ENCODE measurements at places on chromosomes 5 and 9.

DNA sequence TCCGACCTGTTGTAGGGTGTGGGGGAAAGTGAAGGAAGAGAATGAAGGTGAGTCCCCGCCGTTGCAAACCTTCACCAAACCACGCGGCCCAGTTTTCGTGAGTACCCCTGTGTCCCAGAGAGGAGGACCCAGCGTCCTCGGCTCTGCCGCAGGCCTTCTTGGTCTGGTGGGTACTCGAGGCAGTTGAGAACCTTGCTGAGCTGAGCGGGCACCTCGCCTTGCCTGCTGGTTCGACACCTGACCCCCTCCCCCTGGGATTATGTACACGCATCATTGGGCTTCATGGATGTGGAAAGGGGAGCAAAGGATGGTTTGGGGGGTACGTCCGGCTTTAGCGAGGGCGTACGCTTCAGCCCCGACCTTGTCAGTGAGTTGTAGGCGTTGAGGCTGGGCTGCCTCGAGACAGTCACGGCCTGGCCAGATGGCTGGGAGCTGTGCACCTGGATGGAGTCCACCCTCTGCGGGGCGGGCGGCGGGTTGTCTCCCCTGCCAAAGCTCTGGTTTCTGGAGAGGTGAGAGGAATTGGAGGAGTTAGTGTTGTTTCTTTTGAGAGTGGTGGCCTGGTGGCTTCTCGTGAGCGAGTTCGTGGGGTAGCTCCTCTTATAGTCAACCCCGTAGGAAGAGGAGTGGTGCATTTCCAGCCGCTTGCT lies 128.1 kb downstream of the SEMA6A start:
- H3K27ac ChIP-seq: no peak overlapping the region
- no peaks in the 10 kb centered on the region for H3K4me1 ChIP-seq
- no peaks in the 10 kb centered on the region for H3K27me3 ChIP-seq
- no peak overlapping the region for H3K4me3 ChIP-seq
- peaks cover 42% of the 10 kb centered on the region for H3K36me3 ChIP-seq

DNA sequence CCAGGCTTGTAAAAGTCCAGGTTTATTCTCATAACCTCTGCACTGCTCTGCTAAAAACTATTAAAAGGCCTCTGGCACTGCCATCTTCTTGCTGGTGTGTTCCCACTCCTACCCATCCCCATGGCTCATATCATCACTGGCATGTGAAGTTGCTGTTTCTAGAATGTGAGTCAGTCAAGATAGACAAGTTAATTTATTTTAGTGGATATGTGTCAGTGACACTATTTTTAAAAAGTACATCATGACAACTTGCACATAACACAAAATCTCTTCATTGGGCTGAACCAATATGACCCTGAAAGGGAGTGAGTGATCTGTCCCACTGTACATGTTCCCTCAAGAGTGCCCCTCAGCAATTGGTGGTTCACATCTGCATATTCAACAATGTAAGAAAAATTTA lies 299.7 kb downstream of the NFIB start:
- no peaks in the 10 kb centered on the region for H3K4me1 ChIP-seq
- DNase-seq: no peak
- no peak overlapping the region for H3K27ac ChIP-seq
- no peaks in the 10 kb centered on the region for H3K27me3 ChIP-seq

DNA sequence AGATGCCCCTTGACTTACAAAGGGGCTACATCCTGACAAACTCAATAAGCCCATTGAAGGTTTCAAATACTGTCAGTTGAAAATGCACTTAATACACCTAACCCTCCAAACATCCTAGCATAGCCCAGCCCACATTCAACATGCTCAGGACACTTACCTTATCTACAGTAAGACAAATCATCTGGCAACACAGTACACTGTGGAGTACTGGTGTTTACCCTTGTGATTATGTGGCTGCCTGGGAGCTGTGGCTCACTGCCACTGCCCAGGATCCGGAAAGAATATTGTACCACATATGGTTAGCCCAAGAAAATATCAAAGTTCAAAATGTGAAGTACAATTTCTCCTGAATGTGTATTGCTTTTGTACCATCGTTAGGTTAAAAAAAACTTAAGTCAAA lies 562.2 kb downstream of the HTR1A start:
- H3K4me1 ChIP-seq: no peaks in the 10 kb centered on the region
- no peak overlapping the region for H3K4me3 ChIP-seq
- DNase-seq: no peak
- no peaks in the 10 kb centered on the region for H3K27me3 ChIP-seq
- no peak overlapping the region for H3K27ac ChIP-seq

DNA sequence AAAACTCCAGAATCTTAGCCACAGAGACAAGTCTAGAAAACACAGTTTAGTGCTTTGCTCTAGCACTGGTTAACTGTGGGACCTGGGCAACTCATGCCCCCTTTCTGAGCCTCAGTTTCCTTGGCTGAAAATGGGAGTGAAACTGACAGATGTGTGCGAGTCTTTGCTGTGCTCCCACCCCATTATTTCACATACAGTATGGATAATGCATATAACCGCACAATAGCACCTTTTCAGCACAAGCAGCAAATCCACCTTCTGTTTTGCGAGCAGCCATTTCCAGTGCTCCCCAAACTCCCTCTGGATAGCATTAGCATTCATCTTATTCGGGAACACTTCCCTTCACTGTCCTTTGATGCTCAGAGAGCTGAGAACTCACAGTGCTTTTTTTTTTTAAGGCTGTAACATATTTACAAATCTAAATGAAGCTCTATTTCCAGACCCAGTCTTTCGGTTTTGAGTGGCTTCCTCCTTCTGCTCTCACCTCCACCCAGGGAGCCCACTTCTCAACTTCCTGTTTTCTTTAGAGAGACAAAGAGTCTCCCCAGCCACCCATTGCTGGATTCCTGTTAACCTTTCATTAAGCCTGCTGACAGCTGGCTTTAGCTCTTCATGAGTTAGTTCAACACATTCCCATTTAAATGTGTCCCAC lies 49.2 kb downstream of the TIMD4 start:
- peak overlapping the region; percentile 82 for H3K27ac ChIP-seq
- DNase-seq: no peak
- H3K27me3 ChIP-seq: no peaks in the 10 kb centered on the region
- H3K36me3 ChIP-seq: no peaks in the 10 kb centered on the region

GRCh38 chr5:9927521-9927997 lies 297.4 kb upstream of the TAS2R1 start:
- no peaks in the 10 kb centered on the region for H3K36me3 ChIP-seq
- no peak overlapping the region for H3K4me3 ChIP-seq
- no peaks in the 10 kb centered on the region for H3K27me3 ChIP-seq
- no peak for DNase-seq

DNA sequence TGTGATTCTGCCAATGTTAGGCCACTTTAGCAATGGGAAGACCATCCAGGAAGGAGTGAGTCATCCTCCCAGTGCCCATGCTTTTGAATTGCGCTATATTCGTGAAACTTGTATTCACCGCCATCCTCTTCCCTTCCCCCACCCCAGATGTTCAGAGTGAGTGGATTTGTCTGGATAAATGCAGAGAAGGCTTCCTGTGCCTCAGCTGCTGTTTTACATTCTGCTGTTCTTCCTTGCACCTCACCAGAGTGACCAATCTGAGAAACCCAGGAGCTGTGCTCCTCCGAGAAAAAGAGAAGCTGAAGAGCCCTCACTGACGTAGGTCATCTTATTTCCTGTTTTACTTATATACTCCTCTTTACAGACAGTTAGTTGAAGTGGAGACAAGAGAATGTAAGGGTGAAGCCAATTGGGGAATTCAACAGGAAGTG lies 24.6 kb upstream of the SVEP1 start:
- no peak for DNase-seq
- H3K27me3 ChIP-seq: peaks cover 6% of the 10 kb centered on the region
- no peaks in the 10 kb centered on the region for H3K36me3 ChIP-seq
- H3K4me3 ChIP-seq: no peak overlapping the region
- no peak overlapping the region for H3K27ac ChIP-seq

DNA sequence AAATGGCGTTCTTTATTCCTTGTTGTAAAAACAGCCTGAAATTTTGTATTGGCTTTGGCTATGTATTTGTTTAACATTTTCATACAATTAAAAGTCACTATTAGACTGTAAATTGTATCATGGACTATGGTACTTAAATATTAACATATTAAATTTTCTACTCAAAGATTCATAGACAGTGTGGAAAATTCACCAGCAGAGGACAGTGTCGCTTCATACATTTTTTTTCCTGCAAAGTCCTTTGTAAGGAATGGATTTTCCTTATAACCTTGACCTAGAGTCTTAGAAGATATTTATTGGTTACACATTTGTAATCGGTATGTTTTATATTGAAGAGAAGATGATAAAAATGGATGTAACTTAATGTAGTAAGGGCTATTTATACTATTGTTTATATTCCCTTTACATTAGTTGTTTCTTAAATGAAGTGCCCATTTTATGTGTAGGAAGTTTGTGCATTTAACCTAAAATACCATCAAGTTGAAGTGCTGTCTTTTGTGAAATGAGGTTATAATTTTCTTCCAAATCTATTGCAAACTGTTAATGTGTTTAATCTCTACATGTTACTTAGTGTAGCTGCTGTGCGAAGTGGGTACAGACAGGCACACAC lies 150.1 kb downstream of the KDM4C start:
- no peak overlapping the region for H3K27ac ChIP-seq
- peaks cover 26% of the 10 kb centered on the region for H3K36me3 ChIP-seq
- no peak for DNase-seq
- no peak overlapping the region for H3K4me3 ChIP-seq
- H3K4me1 ChIP-seq: peaks cover 19% of the 10 kb centered on the region
- no peaks in the 10 kb centered on the region for H3K27me3 ChIP-seq

DNA sequence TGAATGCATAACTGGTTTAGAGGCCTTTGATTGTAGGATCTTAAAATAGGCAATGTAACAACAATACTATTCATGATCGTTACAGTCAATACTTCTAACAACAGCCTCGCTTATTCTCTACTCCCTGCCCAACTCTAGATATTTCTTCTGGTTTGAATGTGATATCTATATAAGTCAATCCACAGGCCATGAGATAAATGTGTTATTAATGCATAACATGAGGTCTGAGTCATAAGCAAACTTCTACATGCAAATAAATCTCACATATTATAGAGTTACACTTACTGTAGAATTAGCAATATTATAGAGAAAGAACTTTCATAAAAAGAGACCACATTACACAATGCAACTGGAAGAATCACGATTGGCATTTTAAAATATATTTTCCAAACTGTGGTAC lies 2.9 kb upstream of the ALDOB start:
- H3K4me1 ChIP-seq: no peaks in the 10 kb centered on the region
- no peak for DNase-seq
- no peaks in the 10 kb centered on the region for H3K36me3 ChIP-seq
- no peak overlapping the region for H3K27ac ChIP-seq
- peaks cover 21% of the 10 kb centered on the region for H3K27me3 ChIP-seq
- no peak overlapping the region for H3K4me3 ChIP-seq

DNA sequence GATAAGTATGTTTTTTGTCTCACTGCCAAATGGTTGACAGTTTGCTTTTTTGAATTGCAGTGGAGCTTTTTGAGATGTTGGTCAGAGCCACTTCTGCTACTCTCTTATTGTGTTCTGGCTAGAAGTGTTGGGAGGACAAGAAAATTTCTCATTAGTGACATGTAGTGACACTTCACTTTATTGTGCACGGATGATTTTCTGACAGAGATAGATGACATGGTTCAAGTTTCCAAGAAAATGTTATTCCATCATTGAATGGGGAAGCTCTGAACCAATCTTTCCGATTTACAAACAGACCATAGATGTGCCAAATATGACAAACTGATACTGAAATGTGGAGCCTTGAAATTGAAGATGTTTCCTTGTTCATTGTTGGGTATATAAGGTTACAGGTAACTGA lies 558.9 kb upstream of the WWC1 start:
- no peaks in the 10 kb centered on the region for H3K4me1 ChIP-seq
- no peak for DNase-seq
- H3K27ac ChIP-seq: no peak overlapping the region
- H3K36me3 ChIP-seq: no peaks in the 10 kb centered on the region
- no peaks in the 10 kb centered on the region for H3K27me3 ChIP-seq

- H3K27ac ChIP-seq: peak overlapping the region; percentile 83
- peak overlapping the region; percentile 93 for H3K4me3 ChIP-seq
- H3K4me1 ChIP-seq: peaks cover 43% of the 10 kb centered on the region
- peaks cover 9% of the 10 kb centered on the region for H3K36me3 ChIP-seq
- peak; percentile 47 for DNase-seq
Measured at GRCh38 chr5:61333321-61333953, 1.4 kb downstream of the ZSWIM6 start.

DNA sequence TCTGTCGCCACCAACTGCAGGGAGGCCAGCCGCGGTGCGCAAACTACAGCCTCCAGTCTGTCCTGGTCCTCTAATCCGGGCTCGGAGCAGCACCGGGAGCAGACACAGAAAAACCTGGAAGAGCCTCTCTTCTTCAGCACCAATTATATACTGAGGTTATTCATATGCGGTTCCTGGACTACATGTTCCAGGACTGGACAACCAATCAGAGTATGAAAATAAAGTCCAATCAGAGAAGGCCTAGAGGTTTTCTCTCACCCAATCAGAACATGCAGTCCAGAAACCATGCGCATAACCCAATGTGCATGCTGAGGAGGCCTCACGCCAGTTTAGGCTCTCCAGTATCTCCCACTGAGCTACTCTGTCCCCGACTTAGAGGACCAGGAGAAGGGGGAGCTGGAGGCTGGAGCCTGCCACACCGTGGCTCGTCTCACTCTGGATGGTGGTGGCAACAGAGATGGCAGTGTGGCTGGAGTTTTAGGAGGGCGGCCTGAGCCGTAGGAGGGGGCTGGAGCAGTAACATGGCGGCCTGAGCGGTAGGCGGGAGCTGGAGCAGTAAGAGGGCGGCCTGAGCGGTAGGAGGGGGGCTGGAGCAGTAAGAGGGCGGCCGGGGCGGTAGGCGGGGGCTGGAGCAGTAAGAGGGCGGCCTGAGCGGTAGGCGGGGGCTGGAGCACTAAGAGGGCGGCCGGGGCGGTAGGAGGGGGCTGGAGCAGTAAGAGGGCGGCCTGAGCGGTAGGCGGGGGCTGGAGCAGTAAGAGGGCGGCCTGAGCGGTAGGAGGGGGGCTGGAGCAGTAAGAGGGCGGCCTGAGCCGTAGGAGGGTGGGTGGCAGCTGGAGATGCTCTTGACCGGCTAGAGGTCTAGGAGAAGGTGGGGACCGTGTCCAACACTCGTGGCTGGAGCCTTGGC lies 20.4 kb upstream of the TRIM52 start:
- H3K4me1 ChIP-seq: peaks cover 2% of the 10 kb centered on the region
- no peak overlapping the region for H3K4me3 ChIP-seq
- no peak overlapping the region for H3K27ac ChIP-seq
- H3K27me3 ChIP-seq: no peaks in the 10 kb centered on the region

- H3K27ac ChIP-seq: no peak overlapping the region
- no peak for DNase-seq
- peaks cover 56% of the 10 kb centered on the region for H3K4me1 ChIP-seq
- H3K27me3 ChIP-seq: no peaks in the 10 kb centered on the region
Measured at GRCh38 chr9:136529516-136530460, 16.1 kb downstream of the NOTCH1 start.

Measured in activated B cell treated with CpG ODN at 0.5 μM for 24 hours (primary cell).